ENCODE measurements at places on chromosomes 5 and 9.

DNA sequence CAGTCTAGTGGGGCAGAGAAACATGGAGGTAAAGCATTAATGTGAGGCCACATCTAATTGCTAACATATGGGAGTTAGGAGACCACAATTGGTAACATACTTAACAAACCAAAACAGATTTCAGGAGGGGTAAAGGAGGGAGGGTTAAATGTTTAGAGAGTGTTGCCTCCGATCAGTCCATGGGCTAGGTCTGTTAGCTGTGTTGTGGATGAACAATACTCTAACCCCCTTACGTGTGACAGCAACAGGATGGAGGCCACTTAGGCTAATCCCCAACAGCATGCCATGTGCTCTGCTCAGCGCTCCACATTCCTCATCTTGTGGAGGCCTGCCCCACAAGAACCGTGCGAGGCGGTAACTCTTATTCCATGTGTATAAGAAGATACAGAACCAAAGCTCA is 167.0 kb downstream of the CRB2 start:
- DNase-seq = no peak

DNA sequence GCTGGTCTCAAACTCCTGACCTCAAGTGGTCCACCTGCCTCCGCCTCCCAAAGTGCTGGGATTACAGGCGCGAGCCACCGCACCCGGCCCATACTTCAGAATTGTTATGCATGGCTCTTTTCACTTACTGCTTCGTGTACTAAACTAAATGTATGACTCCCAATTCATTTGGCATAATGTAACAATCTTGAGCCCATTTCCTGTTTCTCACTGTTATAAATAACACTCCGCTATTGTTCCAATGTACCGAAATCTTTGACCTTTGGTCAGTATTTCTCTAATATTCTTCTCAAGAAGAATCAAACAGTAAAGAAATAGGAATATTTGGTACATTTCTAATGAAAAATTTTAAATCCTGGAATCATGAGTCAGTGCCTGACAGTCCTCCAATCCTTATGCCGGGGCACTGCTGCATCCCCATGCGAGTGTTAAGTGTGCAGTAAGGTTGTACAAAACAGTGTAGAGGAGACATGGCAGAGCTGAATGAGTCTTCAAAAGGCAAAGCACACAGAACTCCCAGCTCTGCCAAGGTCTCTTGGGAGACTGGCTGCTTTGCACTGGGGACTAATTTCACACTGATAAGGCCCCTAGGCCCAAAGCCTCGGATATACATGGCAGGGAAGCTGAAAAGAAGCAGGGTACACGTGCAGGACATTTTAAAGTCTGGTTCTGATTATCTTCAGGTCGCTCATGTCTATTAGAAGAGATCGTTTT is 58.4 kb downstream of the HABP4 start:
- DNase-seq = no peak

DNA sequence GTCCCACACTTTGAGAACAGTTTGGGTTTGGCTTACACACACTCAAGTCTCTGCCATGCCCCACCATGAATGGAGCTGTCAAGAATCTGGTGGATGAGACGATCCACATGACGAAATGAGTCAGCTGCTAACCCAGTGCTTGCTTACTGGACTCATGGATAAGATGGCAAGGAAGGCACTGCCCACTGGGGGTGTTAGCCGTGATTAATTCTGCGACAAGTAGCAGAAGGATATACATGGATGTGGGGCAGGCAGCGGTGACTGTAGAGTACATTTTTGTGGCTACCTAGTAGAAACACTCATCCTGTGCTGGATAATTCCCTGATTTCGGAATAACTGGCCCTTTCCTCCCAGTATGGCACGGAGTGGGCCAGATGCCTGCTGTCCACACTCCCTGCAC is 77.5 kb downstream of the SPATA31C2 start:
- DNase-seq = no peak

- DNase-seq = no peak
These were observed 62.9 kb downstream of the C9 start for GRCh38 chr5:39301406-39301805.

GRCh38 chr9:18480662-18481093 is 6.7 kb downstream of the ADAMTSL1 start:
- no peak for DNase-seq

- DNase-seq = no peak
These were observed 75.4 kb downstream of the CFAP77 start for GRCh38 chr9:132485393-132485792.

GRCh38 chr5:35032356-35032755 is 15.4 kb downstream of the AGXT2 start:
- DNase-seq = no peak

- DNase-seq = no peak
These were observed 1587.6 kb upstream of the C9orf72 start for GRCh38 chr9:29160763-29161353.

DNA sequence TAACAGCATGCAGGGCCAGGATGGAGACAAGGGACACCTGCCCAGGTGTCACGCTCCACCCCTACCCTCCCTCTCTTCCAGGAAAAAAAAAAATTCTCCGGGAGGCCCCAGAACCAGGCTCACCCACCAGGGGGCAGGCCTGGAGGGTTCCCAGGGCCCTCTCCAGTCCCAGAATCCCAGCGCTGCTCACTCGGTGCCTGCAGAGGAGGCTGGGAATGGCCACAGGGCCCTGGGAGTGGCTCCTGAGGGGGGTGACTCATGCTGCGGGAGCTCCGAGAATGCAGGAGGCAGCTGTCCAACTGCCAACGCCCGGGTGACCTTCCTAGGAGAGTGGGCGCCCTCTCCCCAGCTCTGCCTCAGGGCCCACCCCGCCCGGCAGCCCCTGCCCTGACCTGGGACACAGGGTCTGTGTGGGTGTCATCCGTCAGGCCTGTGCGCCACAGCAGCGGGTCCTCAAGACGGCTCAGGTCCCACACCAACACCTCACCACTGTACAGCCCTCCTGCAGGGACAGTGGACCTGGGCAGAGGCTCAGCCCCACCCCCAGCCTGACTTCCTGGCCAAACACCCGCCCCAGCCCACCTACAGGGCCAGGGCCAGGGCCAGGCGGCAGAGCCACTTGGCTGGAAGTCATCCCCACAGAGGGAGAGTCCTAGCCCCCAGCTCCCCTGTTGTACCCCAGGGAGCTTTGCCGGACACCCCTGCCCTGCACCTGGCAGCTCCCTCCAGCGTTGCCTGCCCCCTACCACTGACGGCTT is 21.2 kb downstream of the DYNC2I2 start:
- DNase-seq = peak; percentile 97

DNA sequence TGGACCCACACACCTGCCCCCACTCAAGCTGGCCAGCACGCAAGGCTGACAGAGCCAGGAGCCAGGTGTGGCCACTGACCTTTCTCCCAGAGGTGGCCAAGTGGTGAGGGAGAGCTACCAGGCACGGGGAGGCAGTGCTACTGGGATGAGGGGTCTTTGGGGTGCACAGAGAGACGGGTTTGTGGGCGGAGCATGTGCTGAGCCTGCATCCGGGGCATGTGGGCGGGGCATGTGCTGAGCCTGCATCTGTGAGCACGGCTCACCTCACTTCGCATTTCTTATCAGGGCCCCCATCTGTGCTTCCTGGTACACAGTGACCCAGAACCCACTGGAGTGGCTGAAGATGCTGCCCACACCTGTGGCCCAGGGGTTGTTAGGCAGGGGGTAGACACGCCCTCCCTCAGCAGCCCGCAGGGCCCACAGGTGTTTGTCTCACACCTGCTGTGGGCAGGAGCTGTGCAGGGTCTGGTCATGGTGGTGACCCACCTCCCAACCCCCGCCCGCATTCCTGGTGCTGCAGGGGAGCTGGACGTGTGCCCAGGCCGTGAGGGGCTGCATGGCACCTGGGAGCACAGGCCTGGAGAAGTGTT is 21.5 kb downstream of the CCDC187 start:
- DNase-seq = no peak

DNA sequence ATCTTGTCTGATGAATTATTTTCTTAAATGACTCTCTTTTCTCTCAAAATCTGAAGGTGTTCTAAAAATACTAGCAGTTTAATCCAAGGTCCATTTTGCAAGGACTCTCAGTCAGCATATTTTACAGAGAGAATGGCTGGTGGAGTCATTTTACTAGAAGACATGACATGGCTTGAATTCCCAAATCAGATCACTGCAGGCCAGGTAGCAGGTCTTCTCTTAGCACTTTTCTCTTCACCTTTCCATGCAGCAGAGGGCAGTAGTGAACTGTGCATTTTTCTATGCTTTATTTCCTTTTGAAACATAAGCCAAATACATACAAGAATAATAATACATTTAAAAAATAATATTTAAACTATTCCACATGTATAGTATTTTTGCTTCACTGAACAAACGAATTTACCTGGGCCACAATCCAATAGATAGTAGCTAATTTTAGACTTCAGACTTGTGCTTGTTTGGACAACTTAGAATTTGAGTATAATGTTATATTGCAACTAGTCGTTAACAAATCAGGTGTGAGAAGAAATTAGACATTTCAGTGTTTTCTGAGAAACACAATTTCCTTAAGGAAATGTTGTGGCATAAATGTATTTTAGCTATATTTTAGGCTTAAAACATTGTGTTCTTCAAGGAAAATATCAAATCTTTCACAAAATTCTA is 289.4 kb upstream of the DAB2 start:
- peak; percentile 43 for DNase-seq

- DNase-seq = no peak
These were observed 155.2 kb upstream of the PIK3R1 start for GRCh38 chr5:68060382-68060781.

GRCh38 chr9:15834541-15834940 is 281.7 kb downstream of the CCDC171 start:
- DNase-seq = no peak

- no peak for DNase-seq
These were observed 83.4 kb upstream of the ZNF169 start for GRCh38 chr9:94175669-94176068.

DNA sequence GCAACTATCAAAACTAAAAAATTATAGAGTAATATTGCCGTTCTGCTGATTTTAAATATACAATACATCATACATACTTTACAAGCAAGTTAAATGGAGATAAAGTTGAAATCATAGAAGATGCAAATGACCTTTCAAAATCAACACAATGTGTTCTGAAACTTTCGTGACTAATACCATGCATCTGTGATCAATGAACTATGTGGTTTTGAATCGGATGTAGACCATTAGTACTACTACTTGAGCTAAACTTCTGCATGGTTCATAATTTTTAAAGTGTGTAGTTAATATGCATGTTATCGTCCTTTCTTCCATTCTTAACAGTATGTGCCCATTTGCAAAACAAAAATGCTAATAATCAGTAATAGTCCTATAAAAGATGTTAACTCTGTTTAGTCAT is 11.3 kb upstream of the PHF2 start:
- no peak for DNase-seq

GRCh38 chr9:129484352-129485000 is 136.4 kb downstream of the C9orf50 start:
- DNase-seq = no peak

Measured in AG08396 (cell line).